ENCODE measurements at places on chromosomes 11 and 22.
A peak's percentile ranks its signal among the peaks of the same experiment; 100 is the strongest.

- DNase-seq, result no peak
These were observed 247.1 kb downstream of the TBC1D22A start for GRCh38 chr22:47009304-47010101.

- no peak for DNase-seq
These were observed 19.2 kb upstream of the GALNT18 start for GRCh38 chr11:11640996-11641395.

GRCh38 chr11:64444838-64445441 lies 86.0 kb downstream of the RPS6KA4 start:
- DNase-seq, result peak; percentile 9

- DNase-seq, result no peak
These were observed 11.6 kb upstream of the APOBEC3B start for GRCh38 chr22:38970551-38970950.

DNA sequence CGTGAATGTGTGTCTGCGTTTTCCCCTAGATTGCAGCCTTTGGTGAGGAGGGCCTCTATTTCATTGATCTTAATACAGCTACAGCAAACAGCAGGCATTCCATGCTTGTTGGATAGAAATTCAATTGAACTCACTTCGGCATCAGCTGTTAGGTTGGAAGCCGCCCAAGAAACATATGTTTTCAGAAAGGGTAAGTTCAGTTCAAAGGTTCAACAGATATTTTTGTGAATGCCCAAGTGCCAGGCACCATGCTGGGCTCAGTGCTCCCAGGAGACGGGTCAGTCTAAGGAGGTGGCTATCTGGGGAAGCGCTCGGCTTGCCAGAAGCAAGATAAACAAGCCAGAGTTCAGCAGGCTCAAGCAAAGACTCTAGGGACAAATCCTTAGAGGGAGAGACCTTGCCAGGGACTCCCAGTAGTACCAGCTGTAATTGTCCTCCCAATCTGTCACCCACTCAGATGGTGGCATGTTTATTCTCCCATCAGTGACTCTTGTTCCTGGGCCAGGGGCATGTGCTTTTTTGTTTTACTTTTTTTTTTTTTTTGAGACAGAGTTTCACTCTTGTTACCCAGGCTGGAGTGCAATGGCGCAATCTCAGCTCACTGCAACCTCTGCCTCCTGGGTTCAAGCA lies 64.5 kb upstream of the LARGE1 start:
- no peak for DNase-seq

DNA sequence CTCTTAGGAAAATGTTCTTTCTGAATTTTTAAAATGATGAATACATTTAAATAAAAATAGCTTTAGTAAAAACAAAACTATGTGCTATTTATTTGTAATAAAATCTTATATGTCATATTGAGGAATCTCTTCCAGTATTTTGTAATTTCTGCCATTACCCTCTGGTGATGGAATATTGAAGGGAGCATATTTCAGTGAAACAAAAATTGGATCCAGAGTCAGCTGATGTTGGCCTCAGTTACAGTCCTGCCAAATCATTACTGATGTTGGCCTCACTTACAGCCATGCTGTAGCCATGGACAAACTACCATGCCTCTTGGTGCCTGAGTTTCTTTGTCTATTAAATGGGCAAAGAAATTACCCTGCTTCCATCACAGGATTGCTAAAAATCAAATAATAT lies 133.2 kb downstream of the SLC1A2 start:
- DNase-seq, result no peak
